ENCODE measurements at places on chromosomes 4 and X.

- DNase-seq: no peak
These were observed 333.0 kb downstream of the ADGRL3 start for GRCh38 chr4:61533140-61533539.

DNA sequence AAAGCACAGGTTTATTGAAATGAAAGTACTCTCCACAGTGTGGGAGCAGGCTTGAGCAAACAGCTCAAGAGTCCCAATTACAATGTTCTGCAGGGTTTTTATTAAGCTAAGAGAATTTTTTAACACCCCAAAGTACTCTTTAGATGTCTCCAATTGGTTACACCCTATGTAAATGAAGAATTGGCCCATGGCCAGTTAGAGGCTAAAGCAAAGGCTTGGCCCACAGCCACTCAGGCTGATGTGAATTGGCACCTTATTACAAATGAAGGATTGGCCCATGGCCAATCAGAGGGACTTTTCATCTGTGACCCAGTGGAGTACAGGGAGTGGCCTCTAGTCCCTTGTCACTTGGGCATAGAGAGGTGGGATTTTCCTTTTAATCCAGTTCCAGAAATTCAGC lies 30.1 kb upstream of the IQCM start:
- no peak for DNase-seq

GRCh38 chrX:110734894-110735541 lies 60.6 kb downstream of the CHRDL1 start:
- DNase-seq: no peak

DNA sequence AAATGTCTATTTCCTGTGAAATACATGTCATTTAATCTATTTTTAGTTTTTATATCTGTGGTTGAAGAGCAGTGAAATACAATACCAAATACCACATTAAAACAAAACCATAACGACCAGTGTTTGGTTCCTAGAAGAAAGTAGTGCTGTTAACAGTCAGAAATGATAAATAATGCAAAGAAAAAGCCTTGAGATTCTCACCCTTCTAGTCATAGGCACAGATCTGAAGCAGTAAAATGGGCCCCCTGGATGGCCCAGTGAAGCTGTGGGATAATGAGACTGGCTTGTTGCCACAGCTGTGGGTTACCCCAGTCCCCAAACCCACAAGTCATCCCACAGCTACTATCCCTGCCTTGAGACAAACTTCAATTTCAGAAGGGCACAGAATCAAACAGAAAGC lies 137.3 kb upstream of the RPL34 start:
- DNase-seq: peak; percentile 4

DNA sequence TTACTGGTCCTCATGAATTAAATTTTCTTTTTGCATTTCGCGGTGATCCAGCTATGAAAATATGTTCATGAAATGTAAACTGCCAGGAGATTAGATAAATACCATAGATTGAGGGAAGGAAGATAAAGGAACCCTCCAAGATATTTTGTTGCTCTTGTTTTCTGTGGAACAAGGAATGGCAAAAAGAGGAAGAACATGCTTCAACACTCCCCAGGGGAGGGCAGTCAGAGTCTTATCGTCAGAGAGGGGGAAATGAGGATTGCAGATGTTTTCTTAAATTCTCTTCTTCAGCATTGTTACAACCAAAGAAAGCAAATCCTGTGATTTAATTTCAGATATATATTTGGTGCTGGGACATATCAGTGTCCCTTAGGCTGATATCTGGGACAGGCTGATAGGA lies 9.5 kb upstream of the SFRP2 start:
- DNase-seq: peak; percentile 29

GRCh38 chr4:145716200-145716599 lies 36.3 kb downstream of the C4orf51 start:
- DNase-seq: no peak

DNA sequence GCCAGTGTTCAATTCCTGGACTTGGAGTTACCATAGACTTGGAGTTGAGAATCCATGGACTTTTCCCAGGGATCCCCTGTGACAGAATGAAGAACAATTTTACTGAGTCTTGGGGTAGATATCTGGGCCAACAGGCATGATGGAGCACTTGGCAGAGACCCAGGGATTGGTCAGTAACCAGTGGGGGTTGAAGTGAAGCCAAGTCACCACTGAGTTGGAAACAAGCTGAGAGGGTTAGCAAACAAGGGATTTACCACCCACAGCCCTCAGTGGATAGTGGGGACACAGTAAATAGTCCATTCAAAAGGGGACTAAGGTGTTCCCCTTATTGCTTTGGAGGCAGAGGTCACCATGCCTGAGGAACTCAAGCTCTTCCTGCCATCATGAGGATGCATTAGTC lies 281.7 kb downstream of the PPP1R2C start:
- DNase-seq: no peak
